ENCODE measurements at places on chromosomes 16 and 17.

GRCh38 chr17:75352079-75352569, 53.4 kb downstream of the GRB2 start:
- no peak for DNase-seq

- DNase-seq: peak; percentile 91
Observed at GRCh38 chr17:835263-835662, 53.1 kb downstream of the MRM3 start.

DNA sequence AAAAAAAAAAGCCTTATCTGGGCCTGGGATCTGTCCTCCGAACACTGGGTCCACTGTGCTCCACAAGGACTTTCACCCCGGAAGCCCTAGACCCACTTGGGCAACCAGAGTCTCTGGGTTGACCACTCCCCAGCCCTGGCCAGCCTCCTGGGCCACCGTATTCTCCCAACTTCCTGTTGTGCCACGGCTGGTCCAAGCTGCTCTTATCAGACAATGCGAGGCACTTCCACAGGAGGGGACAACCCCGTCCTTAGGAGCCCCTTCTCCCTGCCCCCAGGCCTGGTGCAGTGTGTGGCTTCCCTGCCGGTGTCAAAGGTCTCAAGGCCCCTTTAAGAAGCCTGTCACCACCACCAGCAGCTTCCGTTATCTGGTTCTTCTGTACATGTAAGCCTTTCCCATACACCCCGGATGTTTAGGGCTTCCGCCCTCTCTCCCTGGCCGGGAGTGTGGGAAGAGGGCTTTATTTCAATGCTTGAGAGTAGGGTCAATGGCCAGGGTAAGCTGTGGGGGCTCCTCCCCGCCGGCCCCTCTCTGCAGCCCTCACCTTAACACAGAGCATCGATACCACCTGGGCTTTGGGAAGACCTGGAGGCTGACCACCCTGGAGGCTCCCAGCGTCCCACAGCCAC, 313.0 kb downstream of the SEC14L1 start:
- no peak for DNase-seq

- DNase-seq: no peak
Observed at GRCh38 chr16:13510425-13511151, 409.4 kb upstream of the ERCC4 start.

GRCh38 chr16:85003076-85003475, 8.3 kb downstream of the ZDHHC7 start:
- no peak for DNase-seq

GRCh38 chr17:34173241-34173640, 81.8 kb upstream of the CCL2 start:
- DNase-seq: no peak

DNA sequence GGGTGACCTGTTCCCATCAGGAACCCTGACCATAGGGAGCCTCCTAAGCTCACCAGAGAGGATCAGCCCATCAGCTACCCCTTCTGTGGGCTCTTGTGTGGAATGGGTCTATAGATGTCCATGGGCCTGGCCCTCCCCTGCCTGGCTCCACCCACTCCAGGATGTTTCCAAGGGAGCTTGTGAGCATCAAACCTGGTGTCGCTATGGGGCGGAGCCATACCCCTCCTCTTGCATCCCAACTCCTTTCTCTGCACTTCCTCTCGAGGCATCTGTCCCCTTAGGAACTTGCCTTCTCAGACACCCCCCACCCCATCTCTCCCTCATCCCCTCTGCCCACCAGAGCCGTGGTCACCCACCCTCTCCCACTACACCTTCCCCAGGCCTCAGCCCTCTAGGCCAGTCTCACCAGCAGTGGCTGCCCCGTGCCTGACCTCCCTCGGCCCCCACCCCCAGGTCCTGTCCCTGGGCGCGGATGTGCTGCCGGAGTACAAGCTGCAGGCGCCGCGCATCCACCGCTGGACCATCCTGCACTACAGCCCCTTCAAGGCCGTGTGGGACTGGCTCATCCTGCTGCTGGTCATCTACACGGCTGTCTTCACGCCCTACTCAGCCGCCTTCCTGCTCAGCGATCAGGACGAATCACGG, 10.4 kb downstream of the KCNH6 start:
- no peak for DNase-seq

GRCh38 chr17:15431196-15431595, 36.2 kb downstream of the CDRT4 start:
- DNase-seq: no peak

DNA sequence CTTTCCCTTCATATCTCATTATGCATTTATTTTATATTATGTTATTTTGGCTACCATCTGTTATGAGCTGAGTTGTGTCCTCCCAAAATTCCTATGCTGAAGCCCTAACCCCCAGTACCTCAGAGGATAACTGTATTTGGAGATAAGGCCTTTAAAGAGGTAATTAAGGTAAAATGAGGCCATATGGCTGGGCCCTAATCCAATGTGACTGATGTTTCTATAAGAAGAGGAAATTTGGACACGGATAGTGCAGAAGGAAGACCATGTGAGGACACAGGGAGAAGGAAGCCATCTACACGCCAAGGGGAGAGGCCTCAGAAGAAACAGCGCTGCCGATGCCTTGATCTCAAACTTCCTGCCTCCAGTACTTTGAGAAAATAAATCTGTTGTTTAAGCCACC, 557.7 kb upstream of the CDH5 start:
- no peak for DNase-seq

Data from GM03348 (cell line).